ENCODE measurements at places on chromosomes 13 and 19.

DNA sequence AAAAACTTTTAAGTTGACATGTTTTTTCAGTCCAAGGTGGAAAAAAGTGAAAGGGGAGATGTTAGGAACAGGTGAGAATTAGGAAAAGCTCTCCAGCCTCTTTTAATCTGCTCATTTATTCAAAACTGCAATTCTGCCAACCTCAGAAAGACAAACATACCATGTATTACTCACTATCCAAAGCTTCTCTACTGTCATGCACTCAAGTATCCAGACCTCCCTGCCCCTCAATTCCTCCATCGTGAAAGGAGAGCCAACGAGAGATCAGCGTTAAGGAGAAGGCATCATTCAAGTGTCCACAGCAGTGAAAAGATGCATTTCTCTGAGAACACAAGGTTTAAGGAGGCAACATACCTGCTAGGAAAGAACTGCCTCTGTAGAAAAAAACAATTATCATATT, 24.5 kb downstream of the DIAPH3 start:
- DNase-seq: no peak

- no peak for DNase-seq
Observed at GRCh38 chr13:74070513-74070912, 63.7 kb downstream of the KLF12 start.

GRCh38 chr19:57961785-57962184, 12.5 kb downstream of the C19orf18 start:
- no peak for DNase-seq

GRCh38 chr13:45826731-45827130, 24.8 kb downstream of the SIAH3 start:
- no peak for DNase-seq
